ENCODE measurements at places on chromosomes 4 and X.
A peak's percentile ranks its signal among the peaks of the same experiment; 100 is the strongest.

DNA sequence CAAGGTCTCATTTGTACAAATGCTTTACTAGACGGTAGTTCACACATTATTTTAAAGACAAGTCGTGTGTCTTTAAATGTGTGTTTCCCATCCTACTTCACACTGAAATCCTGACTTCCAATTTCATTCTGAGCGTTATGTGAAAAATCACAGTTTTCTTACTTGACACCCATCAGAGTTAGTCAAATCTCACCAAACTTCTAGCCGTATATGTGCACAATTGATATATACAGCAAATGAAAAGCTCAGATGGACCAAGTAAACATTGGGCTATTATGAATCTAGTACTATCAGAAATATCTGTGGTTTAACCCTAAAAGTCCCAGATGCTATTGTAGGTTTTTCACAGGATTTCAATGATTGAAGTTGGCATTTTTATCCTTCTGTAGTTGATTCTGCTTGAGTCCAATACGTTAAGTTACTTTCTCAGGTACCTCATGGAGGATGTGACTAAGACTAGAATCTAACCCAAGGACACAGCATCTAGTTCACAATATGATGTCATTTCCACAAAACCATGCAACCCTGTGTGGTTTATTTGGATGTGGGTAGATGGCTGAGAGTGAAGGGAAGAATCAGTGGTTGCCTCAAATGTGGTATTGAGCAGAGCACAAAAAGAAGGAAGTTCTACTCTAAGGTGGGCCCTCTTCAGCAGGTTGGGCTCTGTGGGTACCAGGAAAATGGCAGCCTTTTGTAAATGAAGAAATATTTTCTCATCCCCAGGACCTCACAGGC, 22.1 kb upstream of the TRIM60 start:
- no peak for DNase-seq

DNA sequence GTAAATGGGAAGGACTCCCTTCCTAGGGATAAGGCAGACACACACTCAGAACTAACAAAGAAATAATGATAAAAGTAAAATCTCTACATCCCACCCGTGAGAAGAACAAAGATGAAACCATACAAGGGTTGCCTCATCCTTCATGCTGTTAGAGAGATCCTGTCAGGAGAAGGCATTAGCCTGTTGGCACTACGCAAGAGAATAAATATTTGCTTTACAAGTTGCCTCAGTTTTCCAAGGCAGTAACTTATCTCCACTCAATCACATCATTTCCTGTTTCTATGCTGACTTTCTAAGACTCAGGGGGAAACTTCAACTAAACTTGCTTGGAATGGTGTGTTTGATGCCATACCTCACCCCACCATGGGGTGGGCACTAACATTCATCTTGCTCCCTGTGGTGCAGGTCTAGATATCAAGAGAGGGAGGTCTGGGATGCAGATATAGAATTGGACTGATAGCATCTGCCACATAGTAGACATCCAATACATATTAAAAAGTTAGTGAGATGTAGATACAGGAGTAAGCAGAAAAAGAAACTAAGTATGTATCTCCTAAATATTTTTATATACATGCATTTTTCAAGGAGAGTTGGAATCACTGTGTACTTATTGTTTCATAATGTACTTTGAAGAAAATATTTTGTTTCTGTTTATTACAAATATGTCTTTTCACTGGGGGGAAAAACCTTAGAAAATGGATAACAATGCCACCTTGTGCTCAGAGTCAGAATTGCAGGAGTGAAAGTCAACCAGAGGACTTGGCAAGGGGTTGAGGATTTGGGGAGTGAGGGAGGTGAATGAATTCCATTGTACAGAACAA, 57.2 kb upstream of the BEX4 start:
- DNase-seq: no peak

DNA sequence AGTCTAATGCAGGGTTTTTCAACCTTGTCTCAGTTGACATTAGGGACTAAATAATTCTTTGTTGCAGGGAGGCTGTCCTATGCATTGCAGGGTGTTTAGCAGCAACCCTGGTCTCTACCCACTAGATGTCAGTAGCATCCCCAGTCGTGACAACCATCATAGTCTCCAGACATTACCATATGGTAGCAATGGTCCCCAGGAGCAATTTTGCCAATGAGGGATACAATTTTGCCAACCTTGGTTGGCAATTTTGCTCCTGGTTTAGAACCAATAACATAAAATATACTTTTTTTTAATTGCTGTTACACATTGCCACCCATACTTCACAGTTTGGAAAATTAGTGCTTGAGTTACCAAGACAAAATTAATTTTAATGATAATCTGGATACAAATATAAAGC, 6.0 kb downstream of the EREG start:
- peak; percentile 9 for DNase-seq

DNA sequence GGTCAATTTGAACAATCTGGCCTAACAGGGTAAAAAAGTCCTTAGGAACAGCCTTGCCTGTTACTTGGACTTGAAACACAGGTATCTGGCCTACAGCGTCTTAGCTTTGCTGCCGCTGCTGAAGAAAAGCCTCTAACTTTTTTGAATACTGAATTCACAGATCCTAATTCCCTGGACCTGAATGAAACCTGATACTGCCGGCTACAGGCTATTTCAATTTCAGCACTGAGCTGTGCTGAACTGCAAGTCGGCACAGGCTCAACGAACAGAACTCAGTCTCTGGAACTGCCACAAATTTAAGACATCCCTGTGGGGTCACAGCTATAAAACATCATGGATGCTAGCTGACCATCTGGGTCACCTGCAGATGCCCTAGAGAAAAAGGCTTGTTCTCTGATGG, 7.2 kb downstream of the NR0B1 start:
- DNase-seq: peak; percentile 5

GRCh38 chrX:12979026-12979607, 4.2 kb downstream of the TMSB4X start:
- DNase-seq: no peak

DNA sequence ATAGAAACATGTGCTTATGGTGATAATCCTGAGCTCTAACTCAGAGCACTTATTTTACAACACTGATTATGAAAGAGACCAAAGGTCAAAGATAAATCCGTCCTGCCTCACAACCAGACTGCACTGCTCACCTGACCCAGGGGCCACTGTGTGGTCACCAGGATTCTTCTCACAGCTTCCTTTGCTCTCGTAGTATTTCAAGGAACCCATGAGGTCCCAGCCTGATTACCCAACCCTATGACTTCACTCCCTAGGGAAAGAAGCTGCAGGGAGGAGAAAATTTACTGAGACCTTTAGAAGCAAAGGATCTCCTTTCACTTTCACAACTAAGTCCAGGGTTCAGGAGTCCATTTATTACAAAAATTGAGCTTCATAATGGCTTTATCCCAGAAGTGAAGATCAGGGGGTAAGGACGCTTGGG, 9.6 kb downstream of the SLC25A5 start:
- no peak for DNase-seq

DNA sequence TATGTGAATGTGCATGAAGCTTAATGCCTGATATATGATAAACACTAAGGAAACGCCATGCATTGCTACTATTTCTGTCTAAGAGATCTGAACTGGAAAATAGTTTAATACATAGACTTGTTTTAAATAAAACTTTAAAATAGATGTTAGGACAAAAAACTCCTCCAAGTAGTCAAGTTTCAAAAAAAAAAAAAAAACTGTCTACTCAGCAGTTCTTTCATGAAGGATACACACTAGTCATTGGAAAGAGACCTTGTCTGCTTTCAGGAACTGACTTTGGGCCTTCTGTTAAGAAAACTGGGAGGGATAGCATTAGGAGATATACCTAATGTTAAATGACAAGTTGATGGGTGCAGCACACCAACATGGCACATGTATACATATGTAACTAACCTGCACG, 138.4 kb downstream of the ANTXR2 start:
- no peak for DNase-seq

DNA sequence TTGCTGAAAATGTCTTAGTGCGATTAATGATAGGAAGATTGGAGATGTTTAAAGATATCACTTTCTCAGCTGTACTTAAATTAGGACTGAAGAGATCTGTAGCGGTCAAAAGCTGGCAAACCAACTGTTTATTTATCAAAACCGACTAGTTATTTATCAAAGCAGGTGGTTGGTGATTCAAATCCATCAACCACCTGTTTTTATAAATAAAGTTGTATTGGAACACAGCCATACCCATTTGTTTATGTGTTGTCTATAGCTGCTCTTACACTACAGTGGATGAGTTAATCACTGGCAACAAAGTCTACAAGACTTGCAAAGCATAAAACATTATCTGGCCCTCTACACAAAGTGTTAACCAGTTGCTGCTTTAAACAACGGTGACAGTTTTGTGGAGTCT, 76.8 kb downstream of the IL15 start:
- DNase-seq: no peak

Measured in SK-N-DZ (cell line).